ENCODE measurements at places on chromosomes 3 and 15.

DNA sequence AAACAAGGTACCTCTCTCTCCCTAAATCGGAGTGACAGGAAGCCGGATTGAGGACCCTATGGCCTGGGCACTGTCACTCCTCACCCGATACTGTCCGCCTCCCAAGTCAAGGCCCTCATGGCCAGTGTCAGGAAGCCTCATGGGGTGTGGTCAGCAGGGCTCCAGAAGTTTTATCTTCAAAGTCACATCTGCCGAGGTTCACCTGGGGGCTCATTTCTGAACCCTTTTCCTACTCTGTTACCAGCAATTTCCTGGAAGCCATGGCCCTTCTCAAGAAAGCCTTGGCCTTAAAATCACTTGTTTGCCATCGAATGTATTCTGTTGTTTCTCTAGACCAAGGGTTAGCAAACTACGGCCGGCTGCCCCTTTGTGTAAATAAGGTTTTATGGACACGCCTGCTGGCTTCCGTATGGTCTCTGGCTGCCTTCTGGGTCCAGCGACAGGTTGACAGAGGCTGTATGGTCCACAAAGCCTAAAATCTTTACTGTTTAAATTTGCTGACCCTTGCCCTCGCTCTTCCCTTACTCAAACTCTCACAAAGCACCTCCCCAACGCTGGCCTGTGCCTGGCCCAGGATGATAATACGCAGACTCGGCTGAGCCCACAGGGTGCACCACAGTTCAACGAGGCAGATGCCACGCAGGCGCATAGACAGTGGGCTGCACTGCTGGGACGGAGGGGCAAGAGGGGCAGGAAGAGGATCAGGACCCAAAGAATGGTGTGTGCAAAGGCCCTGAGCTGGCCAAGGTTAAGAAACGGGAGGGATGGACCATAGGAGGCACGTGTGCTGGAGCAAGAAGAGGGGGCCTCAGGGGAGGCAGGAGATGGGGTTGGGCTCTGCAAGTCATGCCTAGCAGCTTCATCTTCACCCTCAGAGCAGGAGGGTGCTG, 24.7 kb upstream of the DUSP7 start:
- no peak for DNase-seq

- no peak for DNase-seq
Observed at GRCh38 chr3:185297867-185298266, 44.0 kb upstream of the EHHADH start.

DNA sequence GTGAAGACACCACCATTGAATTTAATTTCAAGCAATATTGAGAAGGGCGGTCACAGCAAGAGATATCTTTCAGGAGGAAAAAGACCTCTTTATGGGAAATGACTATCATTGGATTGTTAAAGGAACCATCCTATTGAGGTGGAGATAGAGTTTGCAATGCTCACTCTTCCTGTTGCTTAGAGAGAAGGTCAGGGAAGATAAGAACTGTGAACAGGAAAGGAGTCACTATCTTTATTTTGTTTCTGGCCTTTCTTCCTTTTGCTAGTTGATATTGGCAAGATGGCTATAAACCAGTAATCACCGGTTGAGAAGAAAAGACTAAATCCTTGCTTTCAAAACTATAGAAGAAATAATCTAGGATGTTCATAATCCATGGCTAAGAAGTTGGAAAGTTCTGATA, 112.1 kb upstream of the TMEM108 start:
- no peak for DNase-seq

GRCh38 chr3:51535146-51536019, 3.1 kb upstream of the RAD54L2 start:
- DNase-seq = no peak

- DNase-seq = no peak
Observed at GRCh38 chr3:128083980-128084674, 31.9 kb downstream of the SEC61A1 start.

DNA sequence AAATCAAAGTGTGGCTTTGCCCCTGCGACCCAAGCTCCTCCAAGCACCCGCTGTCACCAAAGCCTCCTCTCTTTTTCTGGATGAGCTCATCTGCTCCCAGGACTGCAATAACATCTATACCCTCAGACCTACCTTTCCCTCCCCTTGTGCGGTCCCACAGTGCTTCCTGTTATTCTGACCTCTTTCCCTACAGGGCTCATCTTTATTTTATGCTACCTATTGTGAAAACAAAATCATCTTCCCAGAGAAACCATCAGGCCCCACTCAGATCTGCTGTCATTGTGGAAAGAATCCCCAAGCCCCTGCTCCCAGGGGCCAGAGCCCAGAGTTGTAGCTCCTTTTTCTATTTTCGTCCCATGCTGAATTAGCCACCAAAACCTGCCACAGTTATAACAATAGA, 162.2 kb downstream of the MEIS2 start:
- no peak for DNase-seq

Measured in T-helper 2 cell (primary cell).